Ovary (tissue), 10 donors: ENCODE measurements at places on chromosomes 3 and 15. TPM values are rescaled to one million over a fixed set of nuclear protein-coding genes. Genes with fewer than 3 reads are reported as not detected.

DNA sequence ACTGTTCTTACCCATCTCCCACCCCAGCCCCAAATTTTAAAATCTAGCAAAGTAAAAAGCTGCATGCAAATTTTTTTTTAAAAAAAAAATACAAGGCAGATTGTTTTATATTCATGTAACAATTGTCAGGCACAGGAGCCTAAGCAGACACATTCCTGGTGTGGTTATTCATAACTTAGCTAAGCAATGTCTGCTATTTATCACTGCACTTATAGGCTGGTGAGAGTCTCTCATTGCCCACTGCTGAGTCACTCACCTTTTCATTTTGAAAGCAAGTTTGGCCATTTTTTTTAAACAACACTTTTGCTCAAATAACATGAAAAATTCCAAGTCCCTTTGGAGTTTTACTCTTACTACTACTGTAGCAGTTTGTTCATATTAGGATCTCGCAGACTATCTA is 413.9 kb downstream of the RBMS3 start:
- peak overlapping the region; percentile 40 for H3K27ac ChIP-seq
- no peak overlapping the region for H3K4me3 ChIP-seq
- no peak for DNase-seq
- no peaks in the 10 kb centered on the region for H3K36me3 ChIP-seq
- no peaks in the 10 kb centered on the region for H3K27me3 ChIP-seq
- peaks cover 2% of the 10 kb centered on the region for H3K4me1 ChIP-seq

DNA sequence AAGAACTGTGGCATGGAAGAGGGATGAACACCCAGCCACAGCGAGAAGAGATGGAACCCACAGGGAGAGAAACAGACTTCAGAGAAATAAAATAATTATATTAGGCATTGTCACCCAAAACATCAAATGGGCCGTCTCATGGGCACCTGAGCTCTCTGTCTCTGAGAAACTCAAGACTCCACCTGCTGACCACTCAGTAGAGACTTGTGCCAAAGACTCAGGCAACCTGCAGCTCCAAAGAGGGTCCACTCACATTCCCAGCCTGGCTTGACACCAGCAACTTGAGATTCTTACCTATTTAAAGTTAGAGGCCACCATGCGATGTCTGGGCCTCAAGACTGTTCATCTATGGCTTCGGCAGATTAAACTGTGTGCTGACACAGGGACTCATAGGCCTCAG is 12.0 kb downstream of the SEMA5B start:
- H3K27me3 ChIP-seq, result no peaks in the 10 kb centered on the region
- no peaks in the 10 kb centered on the region for H3K36me3 ChIP-seq
- no peaks in the 10 kb centered on the region for H3K4me1 ChIP-seq
- no peak overlapping the region for H3K27ac ChIP-seq
- DNase-seq, result no peak

- H3K27me3 ChIP-seq, result no peaks in the 10 kb centered on the region
- peak; percentile 51 for DNase-seq
- no peaks in the 10 kb centered on the region for H3K36me3 ChIP-seq
- peak overlapping the region; percentile 66 for H3K4me3 ChIP-seq
Observed at GRCh38 chr3:12965999-12966846, 107.0 kb downstream of the IQSEC1 start.

DNA sequence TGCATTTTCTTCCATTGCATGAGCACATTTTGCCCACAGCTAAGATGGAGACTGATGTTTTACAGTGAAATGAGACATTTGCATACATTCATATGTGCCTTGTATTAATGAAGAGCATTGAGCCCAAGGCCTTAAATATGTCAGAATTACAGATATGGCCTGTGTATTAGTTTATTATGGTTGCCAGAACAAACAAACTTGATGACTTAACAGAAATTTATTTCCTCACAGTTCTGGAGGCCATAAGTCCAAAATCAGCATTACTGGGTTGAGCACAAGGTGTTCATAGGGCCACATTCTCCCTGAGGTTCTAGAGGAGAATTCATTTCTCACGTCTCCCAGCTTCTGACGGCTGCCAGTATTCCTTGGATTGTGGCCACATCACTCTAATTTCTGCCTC is 302.6 kb upstream of the TGFBR2 start:
- no peak overlapping the region for H3K4me3 ChIP-seq
- DNase-seq, result no peak
- H3K27me3 ChIP-seq, result no peaks in the 10 kb centered on the region
- no peaks in the 10 kb centered on the region for H3K4me1 ChIP-seq
- H3K36me3 ChIP-seq, result no peaks in the 10 kb centered on the region

Gene AVEN
- polyA plus RNA-seq, result 9.3 TPM

GRCh38 chr3:156635973-156636372 is 38.4 kb upstream of the TIPARP start:
- peaks cover 7% of the 10 kb centered on the region for H3K4me1 ChIP-seq
- no peak for DNase-seq
- H3K36me3 ChIP-seq, result no peaks in the 10 kb centered on the region
- H3K4me3 ChIP-seq, result no peak overlapping the region
- H3K27ac ChIP-seq, result no peak overlapping the region

GRCh38 chr15:76844096-76844495 is 61.0 kb downstream of the SCAPER start:
- H3K4me1 ChIP-seq, result no peaks in the 10 kb centered on the region
- DNase-seq, result no peak
- H3K27ac ChIP-seq, result no peak overlapping the region
- no peaks in the 10 kb centered on the region for H3K36me3 ChIP-seq
- H3K4me3 ChIP-seq, result no peak overlapping the region
- no peaks in the 10 kb centered on the region for H3K27me3 ChIP-seq

GRCh38 chr3:176789281-176789705 is 408.0 kb downstream of the TBL1XR1 start:
- no peak overlapping the region for H3K4me3 ChIP-seq
- no peak overlapping the region for H3K27ac ChIP-seq
- DNase-seq, result no peak
- H3K36me3 ChIP-seq, result no peaks in the 10 kb centered on the region
- no peaks in the 10 kb centered on the region for H3K4me1 ChIP-seq

GRCh38 chr3:4271834-4272233 is 31.3 kb upstream of the SETMAR start:
- H3K4me3 ChIP-seq, result no peak overlapping the region
- no peak for DNase-seq
- H3K27ac ChIP-seq, result no peak overlapping the region
- no peaks in the 10 kb centered on the region for H3K27me3 ChIP-seq
- H3K4me1 ChIP-seq, result peaks cover 2% of the 10 kb centered on the region

GRCh38 chr3:194736896-194737600 is 51.4 kb downstream of the FAM43A start:
- no peaks in the 10 kb centered on the region for H3K36me3 ChIP-seq
- DNase-seq, result no peak
- H3K4me1 ChIP-seq, result no peaks in the 10 kb centered on the region
- H3K27ac ChIP-seq, result no peak overlapping the region
- no peaks in the 10 kb centered on the region for H3K27me3 ChIP-seq
- H3K4me3 ChIP-seq, result no peak overlapping the region

Gene MAGEL2
- 0.75 TPM for polyA plus RNA-seq

DNA sequence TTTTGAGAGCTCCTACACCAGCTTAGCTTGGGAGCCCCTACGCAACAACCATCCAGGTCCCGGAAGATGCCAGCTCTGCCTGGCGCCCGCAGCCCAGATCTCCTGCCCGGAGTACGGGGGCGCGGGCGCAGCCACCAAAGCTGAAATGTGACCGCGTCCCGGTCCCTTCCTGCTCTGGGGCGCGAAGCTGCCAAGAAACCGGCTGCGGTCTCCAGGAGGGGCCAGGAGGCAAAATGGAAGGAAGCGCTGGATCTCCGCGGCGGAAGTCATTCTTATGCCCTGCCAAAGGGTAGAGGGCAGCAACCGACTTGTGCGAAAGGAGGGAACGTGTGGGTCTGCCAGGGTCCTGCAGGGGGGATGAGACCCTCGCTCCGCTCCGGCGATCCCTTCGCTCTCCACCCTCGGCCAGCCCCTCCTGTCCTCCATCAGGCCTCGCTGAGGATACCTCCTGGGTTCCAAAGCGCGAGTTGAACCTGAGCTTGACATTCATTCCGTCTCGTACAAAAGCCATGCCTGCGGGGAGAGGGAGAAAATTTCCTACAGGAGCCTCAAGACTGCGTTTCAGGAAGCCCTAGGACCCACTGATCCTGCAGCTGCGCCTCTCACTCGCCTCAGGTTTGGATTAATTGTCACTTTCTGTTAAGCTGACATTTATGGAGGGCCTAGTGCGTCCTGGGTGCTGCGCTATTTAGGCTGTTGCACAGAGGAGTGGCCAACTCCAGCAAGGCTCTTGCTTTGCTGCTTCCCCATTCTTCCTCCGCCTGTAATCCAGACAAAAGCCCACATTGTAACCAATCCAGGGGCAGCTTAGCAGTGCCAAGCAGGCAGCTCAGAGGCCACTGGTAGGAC is 98.3 kb upstream of the VGLL3 start:
- peak; percentile 59 for DNase-seq
- no peaks in the 10 kb centered on the region for H3K36me3 ChIP-seq
- peak overlapping the region; percentile 66 for H3K4me3 ChIP-seq
- H3K4me1 ChIP-seq, result no peaks in the 10 kb centered on the region
- H3K27ac ChIP-seq, result peak overlapping the region; percentile 27
- no peaks in the 10 kb centered on the region for H3K27me3 ChIP-seq

DNA sequence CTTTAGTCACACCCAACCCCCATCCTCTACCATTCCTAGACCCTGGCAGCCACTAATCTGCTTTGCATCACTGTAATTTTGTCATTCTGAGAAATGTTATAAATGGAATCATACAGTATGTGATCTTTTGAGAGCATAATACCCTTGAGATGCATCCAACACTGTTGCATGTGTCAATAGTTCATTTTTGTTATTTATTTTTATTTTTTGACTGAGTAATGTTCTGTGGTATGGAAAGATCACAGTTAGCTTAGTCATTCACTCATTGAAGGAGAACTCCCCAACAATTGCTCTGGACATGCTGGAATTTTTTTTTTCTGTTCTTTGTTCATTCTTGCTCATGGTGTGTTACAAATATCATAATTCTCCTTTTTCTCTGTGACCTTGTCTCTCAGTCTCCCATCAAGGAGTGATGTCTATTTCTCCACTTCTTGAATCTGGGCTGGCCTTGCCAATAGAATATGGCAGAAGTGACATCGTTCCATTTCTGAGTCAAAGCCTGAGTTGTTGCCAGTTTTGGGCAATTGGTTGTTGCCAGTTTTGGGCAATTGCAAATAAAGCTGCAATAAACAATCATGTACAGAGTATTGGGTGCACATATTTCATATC is 6.8 kb upstream of the ADPGK start:
- H3K4me3 ChIP-seq, result no peak overlapping the region
- no peaks in the 10 kb centered on the region for H3K36me3 ChIP-seq

GRCh38 chr3:109478614-109479013 is 141.3 kb upstream of the DPPA4 start:
- DNase-seq, result no peak
- no peak overlapping the region for H3K27ac ChIP-seq
- H3K27me3 ChIP-seq, result no peaks in the 10 kb centered on the region
- H3K4me1 ChIP-seq, result no peaks in the 10 kb centered on the region
- H3K4me3 ChIP-seq, result no peak overlapping the region

Gene HACL1
- 15.1 TPM for polyA plus RNA-seq

GRCh38 chr3:161016417-161017313 is 88.5 kb downstream of the B3GALNT1 start:
- H3K36me3 ChIP-seq, result no peaks in the 10 kb centered on the region
- no peaks in the 10 kb centered on the region for H3K4me1 ChIP-seq
- no peak overlapping the region for H3K27ac ChIP-seq
- H3K27me3 ChIP-seq, result no peaks in the 10 kb centered on the region
- no peak overlapping the region for H3K4me3 ChIP-seq
- no peak for DNase-seq

DNA sequence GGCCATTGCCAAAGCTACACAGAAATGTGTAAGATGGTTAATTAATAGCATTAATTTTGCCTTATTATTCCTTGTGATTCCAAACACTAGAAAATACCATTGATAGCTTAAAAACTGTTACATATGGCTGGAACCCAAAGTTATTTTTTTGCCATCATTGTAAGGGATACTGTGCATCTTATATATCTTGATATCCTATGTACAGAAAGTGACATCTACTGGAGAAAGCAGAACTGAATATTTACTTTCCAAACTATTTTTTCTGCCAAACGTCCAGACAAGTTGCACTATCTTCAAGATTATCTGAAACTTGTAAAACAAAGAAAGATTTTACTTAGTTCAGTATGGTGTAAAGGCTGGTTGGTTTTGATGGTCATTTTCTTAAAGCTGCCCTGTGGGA is 33.3 kb upstream of the MEIS2 start:
- no peaks in the 10 kb centered on the region for H3K27me3 ChIP-seq
- no peak overlapping the region for H3K27ac ChIP-seq
- H3K4me3 ChIP-seq, result no peak overlapping the region
- DNase-seq, result no peak
- H3K4me1 ChIP-seq, result no peaks in the 10 kb centered on the region
- H3K36me3 ChIP-seq, result no peaks in the 10 kb centered on the region

DNA sequence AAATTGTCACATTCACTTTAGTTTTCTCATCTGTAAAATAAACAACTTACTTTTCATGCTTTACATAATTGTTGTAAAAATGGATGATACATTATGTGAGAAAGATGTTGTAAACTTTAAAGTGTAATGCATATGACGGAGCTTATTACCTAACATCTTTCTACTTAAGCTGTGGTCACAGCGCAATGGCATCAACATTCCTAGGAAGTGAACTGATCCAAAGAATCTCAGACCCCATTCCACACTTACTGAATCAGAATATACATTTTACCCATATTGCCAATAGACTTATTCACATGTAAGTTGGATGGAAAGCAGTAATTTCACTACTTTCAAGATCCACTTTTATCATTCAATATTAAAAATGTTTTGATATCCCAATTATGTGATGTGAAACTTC is 497.5 kb downstream of the FGF12 start:
- no peak for DNase-seq
- no peak overlapping the region for H3K27ac ChIP-seq

Gene PAQR5
- polyA plus RNA-seq, result 0.48 TPM

Gene ZNF662
- polyA plus RNA-seq, result 8.1 TPM

Gene WNT5A
- polyA plus RNA-seq, result 12.9 TPM

Gene THSD4
- polyA plus RNA-seq, result 3.6 TPM

GRCh38 chr3:53261712-53262111 is 5.9 kb upstream of the TKT start:
- H3K4me1 ChIP-seq, result no peaks in the 10 kb centered on the region
- no peak overlapping the region for H3K27ac ChIP-seq
- no peaks in the 10 kb centered on the region for H3K36me3 ChIP-seq
- no peak for DNase-seq

DNA sequence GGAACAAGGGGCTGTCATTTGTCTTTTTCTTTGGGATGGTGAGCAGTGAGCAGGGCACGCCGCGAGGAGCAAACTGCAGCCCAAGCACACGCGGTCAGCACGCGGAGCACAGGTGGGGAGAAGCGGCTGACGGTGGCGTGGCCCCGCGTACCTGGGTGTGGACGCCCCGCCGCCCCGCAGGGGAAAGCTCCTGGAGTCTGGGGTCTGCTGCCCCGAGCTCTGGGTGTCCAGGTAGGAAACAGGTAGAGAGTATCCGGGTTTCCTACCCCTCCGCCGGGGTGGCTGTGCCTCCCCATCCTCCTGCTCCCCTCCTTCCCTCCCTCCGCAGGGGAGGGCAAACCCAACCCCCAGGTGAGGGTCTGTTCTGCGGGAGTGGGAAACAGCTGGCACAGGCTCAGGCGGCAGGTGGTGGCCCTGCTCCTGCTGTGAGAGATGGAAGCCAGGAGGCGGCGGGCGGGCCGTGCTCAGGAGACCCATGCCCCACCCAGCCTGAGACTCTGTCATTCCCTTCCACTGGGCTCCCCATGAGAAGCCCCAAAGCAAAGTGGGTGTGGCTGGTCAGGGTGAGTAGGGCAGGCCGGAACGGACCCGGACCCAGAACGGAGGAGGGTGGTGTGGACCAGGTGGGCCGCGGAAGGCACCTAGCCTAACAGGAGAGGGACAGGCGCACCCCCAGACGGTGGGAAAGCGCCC is 56.9 kb upstream of the CGNL1 start:
- no peaks in the 10 kb centered on the region for H3K27me3 ChIP-seq
- no peaks in the 10 kb centered on the region for H3K4me1 ChIP-seq

- no peaks in the 10 kb centered on the region for H3K27me3 ChIP-seq
- no peak for DNase-seq
- H3K27ac ChIP-seq, result no peak overlapping the region
Observed at GRCh38 chr15:71713191-71713809, 97.1 kb upstream of the NR2E3 start.
